ENCODE measurements at places on chromosomes 2 and 18.
A peak's percentile ranks its signal among the peaks of the same experiment; 100 is the strongest.

GRCh38 chr2:128618642-128619041 is 300.0 kb upstream of the HS6ST1 start:
- no peak for DNase-seq

DNA sequence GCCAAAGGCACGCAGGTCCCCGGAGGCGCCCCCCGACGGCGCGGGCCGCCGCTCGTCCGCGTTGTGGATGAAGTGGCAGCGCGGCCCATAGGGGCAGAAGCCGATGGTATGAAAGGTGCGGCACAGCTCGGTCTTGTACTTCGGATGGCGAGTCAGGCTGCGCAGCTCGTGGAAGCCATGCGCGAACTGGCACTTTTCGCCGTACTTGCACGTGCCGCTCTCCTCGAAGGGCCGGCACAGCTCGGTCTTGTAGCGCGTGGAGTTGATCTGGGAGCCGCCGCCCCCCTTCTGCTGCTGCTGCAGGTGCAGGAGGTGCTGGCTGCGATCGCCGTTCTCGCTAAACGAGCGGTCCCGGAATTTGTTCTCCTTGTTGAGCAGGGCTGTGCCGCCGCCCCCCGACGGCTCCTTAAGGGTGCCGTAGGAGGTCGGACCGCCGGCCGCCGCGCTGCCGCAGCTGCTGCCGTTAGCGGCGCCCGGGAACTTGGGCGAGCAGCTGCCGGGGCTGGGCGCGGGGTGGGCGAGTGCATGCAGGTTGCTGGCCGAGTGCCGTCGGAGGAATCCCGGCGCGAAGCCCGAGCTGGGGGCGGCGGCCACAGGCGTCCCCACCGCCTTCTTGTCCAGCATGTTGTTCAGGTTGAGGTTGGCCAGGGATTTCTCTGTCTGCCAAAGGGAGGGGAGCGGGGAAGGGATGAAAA is 1.2 kb downstream of the ZFP36L2 start:
- DNase-seq: peak; percentile 64

- DNase-seq: no peak
Observed at GRCh38 chr2:65071499-65072180, 15.4 kb downstream of the CEP68 start.

GRCh38 chr2:145984580-145984979 is 1464.7 kb upstream of the ZEB2 start:
- DNase-seq: no peak

GRCh38 chr2:231068525-231069222 is 12.0 kb downstream of the PSMD1 start:
- DNase-seq: no peak

- no peak for DNase-seq
Observed at GRCh38 chr18:11847811-11848210, 3.4 kb upstream of the CHMP1B start.
